ENCODE measurements at places on chromosomes 5 and 9.

DNA sequence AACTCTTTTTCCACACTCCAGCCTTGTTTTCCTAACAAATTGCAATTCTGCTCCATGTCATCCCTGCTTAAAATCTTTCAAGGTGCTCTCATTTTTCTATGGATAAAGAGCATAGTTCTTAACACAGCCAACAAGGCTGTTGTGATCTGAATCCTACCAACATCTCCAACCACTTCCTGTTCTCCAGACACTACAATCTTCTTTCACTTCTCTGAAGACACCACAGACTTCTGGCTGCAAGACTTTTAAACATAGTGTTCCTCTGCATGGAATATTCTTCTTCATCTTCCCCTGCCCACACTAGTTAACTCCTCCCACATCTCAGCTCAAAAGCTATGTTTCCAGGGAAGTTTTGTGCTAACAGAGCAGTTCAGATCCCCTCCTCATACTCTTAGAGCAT, 404.8 kb downstream of the MAN2A1 start:
- no peak for DNase-seq

DNA sequence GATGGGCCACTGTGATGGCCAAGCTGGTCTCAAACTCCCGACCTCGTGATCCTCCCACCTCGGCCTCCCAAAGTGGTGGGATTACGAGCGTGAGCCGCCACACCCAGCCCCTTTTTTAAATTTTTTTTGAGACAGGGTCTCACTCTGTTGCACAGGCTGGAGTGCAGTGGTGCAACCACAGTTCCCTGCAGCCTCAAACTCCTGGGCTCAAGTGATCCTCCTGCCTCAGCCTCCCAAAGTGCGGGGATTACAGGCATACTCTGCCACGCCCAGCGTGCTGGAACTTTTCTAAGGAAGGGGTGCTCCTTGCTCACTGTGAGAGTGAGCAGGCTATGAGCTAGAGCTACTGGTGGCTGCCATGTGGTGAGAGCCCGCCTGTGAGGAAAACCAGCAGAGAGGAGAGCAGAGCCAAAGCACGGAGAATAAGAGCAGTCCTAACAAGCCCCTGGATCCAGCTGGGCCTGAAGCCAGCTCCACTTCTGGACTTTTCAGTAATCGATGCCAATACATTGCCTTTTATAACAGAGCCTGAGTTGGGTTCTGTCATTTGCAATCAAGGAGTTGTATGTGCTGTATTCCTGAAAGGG, 75.5 kb upstream of the UNC5A start:
- peak; percentile 15 for DNase-seq

DNA sequence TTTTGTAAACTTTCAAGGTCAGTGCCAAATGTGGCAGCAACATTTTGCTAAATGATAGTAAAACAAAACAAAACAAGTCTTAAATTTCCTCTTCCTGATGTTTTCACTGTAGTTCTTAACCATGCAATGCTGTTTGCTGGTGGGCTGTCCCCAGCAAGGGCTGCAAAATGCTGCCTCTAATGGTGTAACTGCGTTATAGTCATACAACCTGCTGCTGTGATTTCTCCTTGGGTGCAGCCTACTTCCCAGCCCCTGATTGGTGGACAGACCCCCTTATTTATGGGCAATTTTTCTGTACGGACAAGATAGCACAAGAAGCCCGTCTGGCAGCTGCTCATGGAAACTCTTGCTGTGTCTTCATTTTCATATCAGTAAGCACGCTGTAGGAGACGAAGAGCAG, 26.6 kb upstream of the PIP5K1B start:
- no peak for DNase-seq

DNA sequence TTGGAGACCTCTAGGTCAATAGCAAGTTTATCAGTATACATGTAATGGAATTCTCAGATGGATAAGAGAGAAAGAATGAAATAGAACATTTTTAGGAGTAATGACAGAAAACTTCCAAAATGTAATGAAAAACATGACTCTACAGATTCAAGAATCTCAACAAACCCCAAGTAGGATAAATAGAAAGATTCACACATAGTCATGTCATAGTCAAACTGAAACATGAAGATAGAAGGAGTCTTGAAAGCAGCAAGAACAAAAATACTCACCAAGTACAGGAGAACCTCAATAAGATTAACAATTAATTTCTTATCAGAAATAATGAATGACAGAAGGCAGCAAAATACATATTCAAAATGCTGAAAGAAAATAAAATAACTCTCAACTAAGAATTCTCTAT, 164.5 kb downstream of the SPATA31D1 start:
- DNase-seq = no peak

DNA sequence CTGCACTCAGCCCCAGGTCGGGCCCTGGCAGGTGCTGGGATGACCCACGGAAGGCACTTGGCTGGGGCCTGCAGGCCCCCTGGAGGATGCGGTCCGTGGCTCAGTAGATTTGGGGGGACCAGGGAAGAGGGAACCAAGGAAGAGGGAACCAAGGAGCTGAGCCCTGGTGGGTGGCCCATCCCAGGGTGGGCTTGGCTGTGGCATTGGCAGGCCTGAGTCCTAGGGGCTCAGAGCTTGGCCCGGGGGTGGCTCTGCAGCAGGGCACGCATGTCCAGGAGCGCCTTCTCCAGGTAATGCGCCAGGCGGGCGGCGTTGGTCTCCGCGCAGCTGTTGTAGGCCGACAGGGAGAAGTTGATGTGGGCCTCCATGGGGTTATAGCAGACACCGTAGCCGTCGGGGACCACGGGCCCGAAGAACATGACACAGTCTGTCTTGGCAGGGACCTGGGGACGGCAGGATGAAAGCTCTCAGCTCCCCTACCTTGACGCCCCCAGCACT, 14.3 kb downstream of the DOLPP1 start:
- no peak for DNase-seq

DNA sequence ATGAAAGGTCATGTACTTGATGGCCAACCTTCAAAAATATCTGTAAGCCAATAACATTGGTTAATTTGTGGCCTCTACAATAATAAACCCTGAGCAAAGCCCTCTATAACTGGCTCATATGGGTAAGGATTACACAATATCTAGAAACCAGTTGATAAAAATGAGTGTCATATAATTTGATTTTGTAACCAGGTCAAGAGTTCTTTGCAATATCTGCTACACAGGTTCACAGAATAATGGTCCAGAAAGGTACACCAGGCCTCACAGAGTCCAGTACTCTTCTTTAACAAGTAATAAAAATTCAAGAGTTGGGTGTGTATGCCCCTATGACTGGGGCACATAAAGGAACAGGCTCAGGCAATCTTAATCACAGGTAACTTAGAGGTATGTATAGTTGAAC, 95.3 kb downstream of the AUH start:
- DNase-seq = no peak

GRCh38 chr5:33136785-33137184, 304.0 kb upstream of the TARS1 start:
- DNase-seq = no peak

- DNase-seq = no peak
Measured at GRCh38 chr5:96611946-96612345, 50.2 kb upstream of the CAST start.

- DNase-seq = no peak
Measured at GRCh38 chr9:130576176-130576575, 3.2 kb upstream of the FUBP3 start.

DNA sequence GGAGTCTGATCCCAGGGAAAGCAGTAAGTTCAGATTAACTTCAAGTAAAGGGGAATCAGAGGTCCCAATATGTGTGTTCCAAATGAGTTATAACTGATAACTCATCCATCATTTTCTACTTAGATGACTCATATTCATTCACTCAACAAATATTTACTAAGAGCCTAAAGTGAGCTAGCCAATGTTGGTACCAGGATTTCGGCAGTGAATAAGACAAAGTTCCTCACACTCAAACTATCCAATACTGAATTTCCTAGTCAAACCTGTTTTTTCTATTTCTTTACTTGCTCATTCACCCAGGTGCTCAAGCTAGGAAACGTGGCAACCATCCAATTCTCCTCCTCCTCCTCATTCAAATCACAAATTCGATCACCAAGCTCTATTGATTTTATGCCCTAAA, 25.8 kb downstream of the FBXW2 start:
- no peak for DNase-seq

GRCh38 chr9:33480106-33480505, 6.4 kb upstream of the NOL6 start:
- DNase-seq = no peak

DNA sequence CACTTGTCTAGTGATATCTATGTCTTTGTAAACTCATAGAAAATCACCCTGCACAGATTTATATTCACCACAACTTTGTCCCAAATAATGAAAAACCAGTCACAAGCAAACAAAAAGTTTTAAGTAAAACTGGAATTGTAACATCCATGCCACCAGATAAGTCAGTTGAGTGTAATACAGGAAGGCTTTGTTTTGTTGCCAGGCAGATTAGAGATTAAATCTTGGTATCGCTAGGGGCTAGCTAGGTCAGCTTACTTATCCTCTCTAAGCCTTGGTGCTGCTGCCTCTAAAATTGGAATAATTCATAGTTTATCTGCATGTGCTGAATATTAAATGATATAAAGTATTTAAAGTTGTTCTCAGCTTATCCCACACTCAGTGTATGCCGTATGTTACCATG, 1062.5 kb downstream of the CDH9 start:
- no peak for DNase-seq

GRCh38 chr5:168118042-168118668, 173.3 kb upstream of the WWC1 start:
- DNase-seq = no peak

DNA sequence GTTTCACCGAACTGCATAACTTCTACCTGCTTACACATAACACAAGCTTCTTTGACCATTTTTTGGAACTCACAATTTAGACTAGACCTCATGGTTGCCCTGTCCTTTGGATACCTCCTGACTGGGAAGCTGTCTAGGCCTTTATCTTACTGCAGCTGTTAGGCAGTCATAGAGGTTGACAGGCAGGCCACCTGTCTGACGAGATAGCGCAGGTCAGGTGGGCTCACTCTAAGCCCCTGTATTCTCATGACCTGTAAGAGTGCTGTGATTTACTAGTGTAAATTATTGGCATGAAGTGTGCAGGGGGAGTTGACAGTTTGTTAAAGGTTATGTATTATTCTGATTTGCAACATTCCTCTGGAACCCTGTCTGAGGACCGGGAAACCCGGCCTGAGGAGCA, 29.0 kb downstream of the SLC22A4 start:
- no peak for DNase-seq
